Stimulated activated CD4-positive, alpha-beta T cell treated with anti-CD3 and anti-CD28 coated beads, Interleukin-1b, Interleukin-23, amount 100 ng/mL, for 24 hours (primary cell): ENCODE measurements at places on chromosomes 16 and 17.

DNA sequence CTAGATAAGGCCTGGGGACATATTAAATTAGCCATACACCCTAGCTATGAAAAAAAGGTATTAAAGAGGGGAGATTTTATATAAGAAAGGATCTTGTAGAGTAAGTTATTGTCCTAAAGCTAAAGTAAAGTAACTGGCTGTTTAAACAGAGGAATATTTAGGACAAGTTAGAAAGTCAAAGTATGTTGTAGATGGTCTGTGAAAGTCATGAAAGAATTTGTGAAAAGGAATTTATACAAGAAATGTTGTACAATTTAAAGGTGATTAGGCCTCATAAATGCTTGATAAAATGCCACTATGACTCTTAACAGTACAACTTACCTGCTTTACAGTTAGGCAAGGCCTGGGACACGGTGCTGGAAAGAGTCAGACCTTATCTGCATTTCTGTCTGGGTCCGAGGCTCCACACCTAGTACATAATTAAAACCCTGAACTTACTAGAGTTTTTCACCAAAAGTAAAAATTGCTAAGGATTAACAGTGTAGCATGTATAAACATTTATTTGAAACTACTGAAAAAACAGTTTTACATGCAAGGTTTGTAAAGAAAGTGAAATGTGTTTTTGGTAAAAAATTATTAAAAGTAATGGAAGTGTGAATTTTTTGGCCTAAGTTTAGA lies 445.3 kb upstream of the TOM1L1 start:
- no peak for DNase-seq

GRCh38 chr17:45575126-45575885 lies 84.8 kb upstream of the PLEKHM1 start:
- DNase-seq, result no peak

GRCh38 chr16:25585526-25585925 lies 106.2 kb upstream of the HS3ST4 start:
- DNase-seq, result no peak

GRCh38 chr16:70375636-70376611 lies 29.2 kb downstream of the DDX19A start:
- no peak for DNase-seq

DNA sequence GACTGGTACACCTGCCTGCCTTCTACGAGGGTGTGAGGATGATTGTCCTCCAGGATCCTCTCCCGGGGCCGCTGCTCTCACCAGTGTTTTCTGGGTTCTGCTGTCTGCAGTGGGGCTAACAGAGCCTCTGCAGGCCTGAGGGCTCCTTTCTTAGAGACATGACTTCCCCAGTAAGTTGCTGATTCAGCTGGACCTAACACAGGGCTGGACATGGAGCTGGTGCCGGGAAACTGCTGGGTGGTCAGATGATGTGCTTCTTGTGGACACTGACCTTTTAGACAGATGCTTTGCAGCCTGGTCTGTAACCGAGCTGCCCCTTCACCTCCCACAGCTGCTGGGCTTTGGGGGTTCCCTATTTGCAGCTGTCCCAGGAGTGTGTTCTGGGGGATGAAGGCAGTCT lies 71.5 kb downstream of the FOXL1 start:
- DNase-seq, result no peak

DNA sequence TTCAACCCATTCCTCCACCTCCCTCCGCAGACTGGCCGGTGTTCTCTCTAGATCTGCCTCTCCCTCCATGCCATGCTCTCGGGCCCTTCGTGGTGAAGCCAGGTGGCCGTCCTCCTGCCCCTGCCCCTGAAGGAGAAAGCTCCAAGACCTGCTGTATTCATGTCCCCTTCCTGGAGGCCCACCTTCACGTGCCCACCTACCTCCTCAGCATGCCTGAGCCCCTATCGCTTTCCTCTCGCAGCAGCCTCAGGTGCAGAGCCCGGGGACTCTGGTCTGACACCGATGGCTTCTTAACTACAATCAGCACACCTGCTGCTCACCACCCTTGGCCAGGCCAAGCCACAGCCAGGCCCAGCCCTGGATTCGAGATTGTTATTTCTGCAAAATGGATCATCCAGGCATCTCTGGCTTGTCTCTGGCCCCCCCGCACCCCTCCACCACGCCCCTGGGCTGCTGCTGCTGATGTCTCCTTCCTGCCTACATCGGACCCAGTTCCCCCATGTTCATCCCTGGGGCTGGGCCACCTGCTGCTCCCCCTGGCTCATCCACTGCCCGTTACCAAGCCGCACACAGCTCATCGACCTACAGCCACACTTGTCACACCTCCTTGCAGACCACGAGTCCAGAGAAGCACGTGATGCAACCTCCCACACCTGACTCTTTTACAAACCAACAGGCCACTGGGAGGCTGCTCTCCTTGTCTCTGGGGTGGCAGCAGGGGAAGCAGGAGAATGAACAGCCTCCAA lies 32.5 kb upstream of the TNFRSF13B start:
- DNase-seq, result no peak

GRCh38 chr17:41998497-41998896 lies 18.7 kb downstream of the DNAJC7 start:
- DNase-seq, result no peak

DNA sequence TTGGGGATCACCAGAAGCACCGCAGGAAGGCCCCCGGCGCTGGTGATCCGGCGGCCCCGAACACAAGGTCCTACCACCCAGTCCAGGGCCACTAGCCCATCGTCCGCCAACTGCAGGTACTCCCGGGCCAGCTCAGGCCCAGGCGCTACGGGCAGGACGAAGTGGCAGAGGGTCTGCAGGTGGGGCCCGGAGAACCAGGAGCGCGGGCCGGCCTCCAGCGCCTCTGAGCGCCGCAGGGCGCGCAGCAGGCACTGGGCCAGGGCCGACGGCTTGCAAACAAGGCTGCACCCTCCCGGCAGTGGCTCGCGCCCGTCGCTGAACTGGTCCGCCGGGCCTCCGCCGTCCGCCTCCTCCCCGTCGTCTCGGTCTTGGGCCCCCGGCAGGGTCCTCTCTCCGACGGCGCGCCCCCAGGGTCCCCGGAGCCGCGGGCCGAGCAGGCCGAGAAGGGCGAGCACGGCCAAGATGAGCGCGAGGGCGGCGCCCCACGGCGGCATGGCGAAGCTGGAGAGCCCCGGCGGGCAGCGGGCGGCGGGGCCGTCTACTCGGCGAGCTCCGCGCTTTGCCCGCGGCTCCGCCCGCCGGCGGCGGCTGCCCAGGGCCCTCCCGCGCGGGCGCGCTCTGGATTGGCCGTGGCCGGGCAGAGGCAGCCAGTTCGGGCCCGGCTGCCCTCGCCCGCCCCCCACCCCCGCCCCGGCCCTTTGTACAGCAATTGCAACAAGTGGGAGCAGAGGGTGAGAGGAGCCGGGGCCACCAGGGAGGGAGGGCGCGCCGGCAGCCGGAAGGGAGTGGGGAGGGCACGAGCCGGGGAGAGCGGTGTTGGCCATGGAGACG lies at the start of gene ABHD15:
ABHD15 (minus strand) TSS at position 565 of the 831 bp plus-strand sequence; CDS start at position 494, 71 bp downstream.
- DNase-seq, result no peak

DNA sequence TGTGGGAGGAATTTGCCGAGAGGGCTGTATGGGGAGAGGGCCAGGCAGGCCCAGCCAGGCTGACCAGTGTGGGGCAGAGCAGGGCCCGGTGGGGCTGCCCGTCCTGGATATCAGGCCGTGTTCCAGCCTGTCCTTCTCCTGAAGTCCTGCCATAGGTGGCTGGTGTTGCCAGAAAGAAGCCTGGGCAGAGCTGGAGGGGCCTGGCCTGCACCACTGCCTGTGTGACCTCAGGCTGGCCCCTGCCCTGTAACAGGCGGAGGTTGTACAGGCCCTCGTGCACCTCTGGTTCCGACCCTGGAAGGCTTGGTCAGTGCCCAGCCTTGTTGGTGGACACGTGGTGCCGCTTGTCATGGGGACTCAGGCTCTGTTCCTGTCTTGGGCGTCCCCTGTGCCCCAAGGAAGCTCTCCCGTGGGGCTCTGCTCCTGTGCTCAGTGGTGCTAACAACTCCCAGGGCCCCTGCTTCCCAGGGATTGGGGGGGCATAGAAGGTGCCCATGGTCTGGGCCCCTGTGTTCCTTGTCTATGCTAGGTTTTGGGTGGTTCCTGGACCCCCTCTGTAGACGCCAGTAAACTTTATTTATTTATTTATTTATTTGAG lies 33.3 kb downstream of the ADCY7 start:
- no peak for DNase-seq

DNA sequence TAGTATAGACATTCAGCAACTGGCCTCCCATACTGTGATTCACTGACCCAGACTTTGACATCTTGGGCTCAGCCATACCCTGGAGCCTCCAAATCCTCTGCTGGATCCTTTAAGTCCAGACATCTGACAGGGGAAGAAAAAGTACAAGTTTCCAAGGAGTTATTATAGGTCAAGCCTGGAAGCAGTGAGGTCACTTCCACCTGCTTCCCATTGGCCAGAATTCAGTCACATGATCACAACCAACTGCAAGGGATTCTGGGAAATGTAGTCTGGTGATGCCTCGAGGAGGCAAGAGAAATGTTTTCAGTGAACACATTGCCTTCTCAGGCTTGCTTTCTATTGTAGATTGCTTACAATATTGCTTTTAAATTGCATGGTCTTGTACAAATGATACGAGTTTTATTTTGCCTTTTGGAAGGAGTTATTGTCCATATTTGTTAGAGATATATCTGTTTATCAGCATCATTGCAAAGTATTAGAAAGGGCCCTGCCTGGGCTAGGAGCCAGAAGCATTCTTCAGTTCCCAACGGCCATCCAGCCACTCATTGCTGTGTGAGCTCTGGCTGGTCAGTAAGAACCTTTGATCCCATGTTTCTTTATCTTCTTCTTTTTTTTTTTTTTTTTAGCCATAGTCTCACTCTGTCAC lies 696.9 kb downstream of the WWOX start:
- DNase-seq, result no peak

DNA sequence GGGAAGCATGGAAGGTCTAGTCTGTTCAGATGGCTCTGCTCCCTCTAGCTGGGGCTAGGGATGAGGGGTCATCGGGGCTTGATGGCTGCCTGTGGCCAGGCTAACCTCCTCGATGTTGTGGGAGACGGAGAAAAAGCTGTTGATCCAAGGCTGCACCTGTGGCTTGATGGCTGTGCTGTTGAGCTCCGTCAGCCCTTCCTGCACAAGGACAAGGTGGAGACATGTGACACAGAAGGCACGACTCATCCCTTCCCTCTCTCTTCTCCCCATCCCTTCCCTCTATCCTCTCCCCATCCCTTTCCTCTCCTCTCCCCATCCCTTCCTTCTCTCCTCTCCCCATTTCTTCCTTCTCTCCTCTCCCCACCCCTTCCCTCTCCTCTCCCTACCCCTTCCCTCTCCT lies 28.2 kb downstream of the FCSK start:
- no peak for DNase-seq

DNA sequence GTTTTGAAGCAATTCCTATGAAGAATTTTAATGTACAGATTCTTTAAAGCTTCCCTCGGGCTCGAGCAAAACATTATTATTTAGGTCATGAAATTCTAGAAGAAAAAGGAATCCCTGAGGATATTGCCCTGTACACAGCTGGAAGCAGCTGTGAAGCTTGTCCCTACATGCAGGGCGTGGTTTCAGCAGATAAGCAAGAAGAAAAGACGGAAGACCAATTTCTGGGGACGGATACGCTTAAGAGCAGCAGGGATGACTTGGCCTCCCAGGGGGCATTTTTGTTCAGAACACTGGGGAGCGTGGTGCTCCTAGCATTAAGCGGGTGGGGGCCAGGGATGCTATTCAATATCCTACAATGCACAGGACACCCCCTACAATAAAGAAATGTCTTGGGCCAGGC lies 34.3 kb downstream of the LITAF start:
- no peak for DNase-seq

DNA sequence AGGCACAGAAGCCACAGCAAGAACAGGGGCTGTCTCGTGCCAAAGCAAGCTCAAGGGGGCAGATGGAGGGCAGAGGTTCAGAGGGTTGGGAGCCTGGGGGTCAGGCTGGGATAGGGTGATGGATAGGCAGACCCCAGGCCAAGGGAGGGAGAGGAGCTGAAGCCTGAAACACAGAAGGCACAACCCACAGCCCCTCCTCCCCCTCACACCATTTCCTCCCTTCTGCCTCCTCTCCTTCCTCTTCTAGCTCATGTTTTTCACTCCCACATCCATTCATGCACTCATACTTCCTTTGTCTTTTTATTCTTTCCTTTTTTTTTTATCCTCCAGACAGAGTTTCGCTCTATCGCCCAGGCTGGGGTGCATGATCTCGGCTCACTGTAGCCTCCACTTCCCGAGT lies 61.1 kb downstream of the SOCS1 start:
- no peak for DNase-seq

- peak; percentile 39 for DNase-seq
Measured at GRCh38 chr16:71542377-71542776, 16.2 kb downstream of the CHST4 start.
